Esophagus squamous epithelium (tissue), 5 donors: ENCODE measurements at places on chromosomes 1 and 21.

GRCh38 chr1:169860750-169861149 lies 32.9 kb downstream of the SCYL3 start:
- no peak for DNase-seq

DNA sequence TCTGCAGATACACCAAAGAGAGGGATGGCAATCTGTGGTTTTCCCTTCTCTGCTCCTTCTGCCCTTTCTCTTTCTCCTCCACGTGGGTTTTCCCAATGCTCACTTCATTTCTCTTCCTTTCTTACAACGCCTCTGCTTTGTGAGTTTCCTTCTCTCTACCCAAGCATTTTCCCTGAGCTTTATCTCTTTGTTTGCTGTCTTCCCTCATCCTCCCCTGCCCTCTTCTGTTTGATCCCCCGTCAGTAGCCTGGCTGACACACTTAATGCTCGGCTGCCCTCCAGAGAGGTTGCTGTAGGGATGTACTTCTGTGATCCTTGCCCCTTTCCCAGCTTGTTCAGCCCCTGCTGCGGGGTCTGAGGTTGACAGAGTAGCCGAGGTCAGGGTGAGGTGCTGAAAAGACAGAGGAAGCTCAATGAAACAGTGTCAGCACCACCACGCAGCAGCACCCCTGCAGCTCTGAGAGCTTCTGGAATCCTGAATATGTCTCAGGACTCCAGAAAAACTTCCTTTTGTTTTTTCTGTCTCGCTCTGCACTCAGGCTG lies 6.0 kb downstream of the EDARADD start:
- no peak for DNase-seq

- no peak for DNase-seq
These were observed at the start of gene WNT4 for GRCh38 chr1:22143065-22144033. Gene WNT4, minus strand, starts transcription at chr1:22143097. Its CDS starts 175 bp downstream, at chr1:22142922.

- DNase-seq: no peak
These were observed 40.4 kb downstream of the RNF187 start for GRCh38 chr1:228527596-228527995.

DNA sequence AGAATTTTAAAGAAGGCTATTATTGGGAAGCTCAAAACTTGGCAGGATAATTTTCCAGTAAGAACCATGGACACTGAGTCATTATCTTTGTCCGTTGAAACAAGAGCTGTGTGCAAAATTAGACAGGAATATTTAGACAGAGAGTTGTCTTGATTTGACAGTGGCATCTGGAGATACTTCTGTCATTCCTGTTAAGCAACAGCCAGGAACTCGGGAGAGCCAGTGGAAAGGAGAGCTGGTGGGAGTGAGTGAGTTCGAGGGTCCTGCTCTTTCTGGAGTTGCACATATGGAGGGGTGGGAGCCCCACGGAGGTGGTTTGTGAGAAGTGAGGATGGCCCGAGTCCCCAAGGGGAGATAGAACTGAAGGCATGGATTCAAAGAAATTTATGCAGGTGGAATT lies 3.1 kb downstream of the COQ8A start:
- DNase-seq: no peak

GRCh38 chr21:42678618-42679295 lies 25.3 kb downstream of the PDE9A start:
- no peak for DNase-seq

GRCh38 chr1:46102769-46103476 lies 29.5 kb downstream of the PIK3R3 start:
- no peak for DNase-seq

DNA sequence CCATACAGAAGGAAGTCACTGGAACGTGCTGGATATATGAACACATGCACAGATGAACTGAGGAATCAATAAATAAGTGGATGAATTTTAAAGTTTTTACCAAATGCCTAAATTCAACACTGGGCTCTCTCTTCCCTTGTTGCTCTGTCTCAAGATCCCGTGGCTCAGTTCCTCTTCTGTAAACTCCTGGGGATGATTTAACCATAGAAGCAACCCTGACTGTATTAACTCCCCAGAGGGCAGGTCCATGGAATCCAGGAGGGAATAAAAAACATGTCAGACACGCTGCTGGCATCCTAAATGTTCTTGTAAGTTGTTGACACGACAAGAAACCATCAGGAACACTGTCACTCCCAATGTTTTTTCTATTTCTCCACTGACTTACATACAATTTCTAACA lies 45.3 kb upstream of the GPR157 start:
- no peak for DNase-seq
